ENCODE measurements at places on chromosomes 5 and 9. TPM values are rescaled to one million over a fixed set of nuclear protein-coding genes. Genes with fewer than 3 reads are reported as not detected.

Gene EQTN
- total RNA-seq = 0.37 TPM

Gene FCN2
- not detected for total RNA-seq

Gene TLX3
- total RNA-seq = not detected

Gene DIPK1B
- 4.3 TPM for total RNA-seq

Gene SPINK7
- total RNA-seq = not detected

Gene SLC34A3
- total RNA-seq = 0.12 TPM

Gene TAS2R1
- not detected for total RNA-seq

GRCh38 chr9:126626127-126626925 lies 12.6 kb downstream of the LMX1B start:
- peak overlapping the region; percentile 21 for H3K4me3 ChIP-seq
- no peaks in the 10 kb centered on the region for H3K4me1 ChIP-seq
- H3K27ac ChIP-seq = no peak overlapping the region

DNA sequence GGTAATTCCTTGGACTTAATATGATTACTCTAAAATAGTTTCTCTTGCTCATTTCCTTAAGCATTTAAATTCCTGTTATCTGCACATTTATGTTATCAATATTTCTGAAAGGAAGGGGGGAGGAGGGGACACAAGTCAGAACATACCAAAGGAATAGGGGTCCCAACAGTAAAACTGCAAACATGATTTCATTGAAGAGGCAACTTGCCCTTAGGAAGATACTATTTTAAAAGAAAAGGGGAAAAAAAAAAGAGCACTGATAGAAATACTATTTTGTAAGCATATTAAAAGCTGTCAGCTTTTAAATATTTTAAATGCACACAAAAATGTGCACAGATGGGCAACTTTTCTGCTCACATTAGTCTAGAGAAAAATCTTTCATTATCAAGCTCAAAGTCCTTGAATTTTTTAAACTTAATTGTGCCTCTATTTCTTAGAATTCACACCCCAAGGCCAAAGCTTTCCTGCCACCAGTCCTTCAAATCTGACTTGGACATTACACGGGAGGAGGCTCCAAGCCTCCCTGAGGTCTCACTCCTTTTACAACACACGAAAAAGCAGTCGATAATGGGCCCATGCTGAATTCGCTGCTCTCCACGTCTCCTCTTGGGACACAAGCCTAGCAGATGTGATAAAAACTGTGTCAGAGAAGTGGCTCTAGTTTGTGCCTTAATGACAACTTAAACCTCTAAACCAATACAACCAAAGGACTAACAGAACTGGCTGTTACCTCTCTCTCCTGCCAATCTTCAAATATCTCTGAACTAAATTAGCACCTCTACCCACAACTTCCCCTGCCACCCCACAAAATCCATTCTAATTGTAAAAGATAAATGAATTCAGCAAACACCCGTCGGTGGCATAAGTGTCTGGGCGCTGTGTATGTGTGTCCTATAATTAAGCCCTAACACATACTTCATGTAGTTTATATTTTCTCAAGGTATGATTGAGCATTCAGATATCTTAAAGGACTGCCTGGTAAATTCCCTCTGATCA lies 154.3 kb downstream of the DENND1A start:
- H3K27me3 ChIP-seq = no peaks in the 10 kb centered on the region
- no peaks in the 10 kb centered on the region for H3K36me3 ChIP-seq
- DNase-seq = no peak
- H3K27ac ChIP-seq = no peak overlapping the region
- H3K4me1 ChIP-seq = no peaks in the 10 kb centered on the region
- no peak overlapping the region for H3K4me3 ChIP-seq

GRCh38 chr5:74017112-74017511 lies 391.1 kb downstream of the ARHGEF28 start:
- H3K27me3 ChIP-seq = no peaks in the 10 kb centered on the region
- H3K36me3 ChIP-seq = no peaks in the 10 kb centered on the region
- no peak overlapping the region for H3K27ac ChIP-seq
- H3K4me1 ChIP-seq = no peaks in the 10 kb centered on the region
- H3K4me3 ChIP-seq = no peak overlapping the region

- peaks cover 8% of the 10 kb centered on the region for H3K36me3 ChIP-seq
- H3K4me3 ChIP-seq = no peak overlapping the region
- no peaks in the 10 kb centered on the region for H3K27me3 ChIP-seq
- peaks cover 26% of the 10 kb centered on the region for H3K4me1 ChIP-seq
- peak; percentile 23 for DNase-seq
These were observed 1.2 kb upstream of the NSD1 start for GRCh38 chr5:177132136-177133095.

GRCh38 chr5:150428978-150429377 lies 16.3 kb upstream of the CD74 start:
- H3K4me1 ChIP-seq = no peaks in the 10 kb centered on the region
- no peak for DNase-seq
- H3K4me3 ChIP-seq = no peak overlapping the region
- no peaks in the 10 kb centered on the region for H3K36me3 ChIP-seq
- no peaks in the 10 kb centered on the region for H3K27me3 ChIP-seq

GRCh38 chr5:178690208-178690607 lies 40.3 kb downstream of the ZNF354A start:
- DNase-seq = no peak
- H3K4me3 ChIP-seq = no peak overlapping the region
- H3K36me3 ChIP-seq = no peaks in the 10 kb centered on the region
- no peak overlapping the region for H3K27ac ChIP-seq

- no peaks in the 10 kb centered on the region for H3K27me3 ChIP-seq
- no peak overlapping the region for H3K4me3 ChIP-seq
- no peaks in the 10 kb centered on the region for H3K36me3 ChIP-seq
- DNase-seq = no peak
These were observed 18.7 kb downstream of the PRUNE2 start for GRCh38 chr9:76887003-76887821.

DNA sequence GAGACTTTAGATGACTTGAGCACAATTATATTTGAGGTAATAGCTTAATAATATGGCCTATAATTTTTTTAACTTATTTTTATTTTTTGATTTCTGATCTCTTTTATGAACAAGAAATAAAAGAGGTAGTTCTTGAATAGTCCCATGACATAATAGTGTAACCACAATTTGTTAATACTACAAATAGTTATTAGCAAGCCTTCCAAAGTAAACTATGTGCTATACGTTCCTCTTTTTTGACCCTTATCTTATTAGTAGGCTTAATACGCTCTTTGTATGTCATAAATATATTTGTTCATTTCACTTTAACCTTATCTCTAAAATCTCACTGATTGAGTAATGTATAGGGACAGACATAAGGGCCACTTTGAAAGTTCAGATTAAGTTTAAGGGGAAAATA lies 78.7 kb upstream of the NR4A3 start:
- no peak overlapping the region for H3K4me3 ChIP-seq
- H3K27ac ChIP-seq = no peak overlapping the region
- H3K27me3 ChIP-seq = no peaks in the 10 kb centered on the region
- no peaks in the 10 kb centered on the region for H3K4me1 ChIP-seq
- no peaks in the 10 kb centered on the region for H3K36me3 ChIP-seq

DNA sequence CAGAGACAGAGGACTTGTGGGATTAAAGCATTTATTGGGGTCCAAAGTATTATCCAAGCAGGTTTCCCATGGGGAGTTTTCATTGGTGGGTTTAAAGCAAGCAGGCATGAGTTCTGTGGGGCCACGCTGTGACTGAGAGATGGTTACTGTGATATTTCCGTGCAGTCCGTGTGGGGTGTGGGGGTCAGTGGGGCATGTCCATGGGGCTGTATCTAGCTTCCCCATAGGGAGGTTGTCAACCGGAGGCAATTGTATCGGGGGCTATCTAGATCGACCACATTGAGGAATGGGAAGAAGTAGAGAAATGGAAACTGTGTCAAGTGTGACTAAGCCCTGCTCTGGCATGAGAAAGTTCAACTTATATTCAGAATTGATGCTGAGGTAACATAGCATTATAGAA lies 7.1 kb upstream of the RPS23 start:
- H3K36me3 ChIP-seq = no peaks in the 10 kb centered on the region
- no peak overlapping the region for H3K4me3 ChIP-seq
- H3K27ac ChIP-seq = no peak overlapping the region
- DNase-seq = no peak
- no peaks in the 10 kb centered on the region for H3K4me1 ChIP-seq

DNA sequence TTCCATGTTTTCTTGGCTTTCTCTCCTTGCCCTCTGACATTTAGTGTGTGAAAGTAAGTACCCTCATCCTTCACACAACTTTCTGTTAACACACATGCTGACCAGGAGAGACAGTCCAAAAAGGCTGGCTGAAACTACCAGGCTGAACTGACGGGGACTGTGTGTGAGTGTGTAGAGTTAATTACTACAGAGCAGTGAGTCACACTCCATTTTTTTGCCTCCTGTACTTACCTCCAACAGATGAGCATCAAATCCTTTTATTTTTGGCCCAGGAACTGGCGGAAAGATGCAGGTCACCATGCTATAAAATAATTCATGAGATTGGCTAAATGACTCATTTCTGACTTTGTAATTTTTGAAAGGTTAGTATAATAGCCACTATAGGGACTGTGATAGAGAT lies 20.2 kb upstream of the AGXT2 start:
- H3K27me3 ChIP-seq = no peaks in the 10 kb centered on the region
- H3K36me3 ChIP-seq = no peaks in the 10 kb centered on the region
- no peaks in the 10 kb centered on the region for H3K4me1 ChIP-seq
- DNase-seq = no peak
- no peak overlapping the region for H3K4me3 ChIP-seq

GRCh38 chr5:144201588-144201987 lies 30.9 kb downstream of the KCTD16 start:
- H3K27ac ChIP-seq = no peak overlapping the region
- H3K36me3 ChIP-seq = no peaks in the 10 kb centered on the region
- DNase-seq = no peak
- no peaks in the 10 kb centered on the region for H3K4me1 ChIP-seq
- no peaks in the 10 kb centered on the region for H3K27me3 ChIP-seq

DNA sequence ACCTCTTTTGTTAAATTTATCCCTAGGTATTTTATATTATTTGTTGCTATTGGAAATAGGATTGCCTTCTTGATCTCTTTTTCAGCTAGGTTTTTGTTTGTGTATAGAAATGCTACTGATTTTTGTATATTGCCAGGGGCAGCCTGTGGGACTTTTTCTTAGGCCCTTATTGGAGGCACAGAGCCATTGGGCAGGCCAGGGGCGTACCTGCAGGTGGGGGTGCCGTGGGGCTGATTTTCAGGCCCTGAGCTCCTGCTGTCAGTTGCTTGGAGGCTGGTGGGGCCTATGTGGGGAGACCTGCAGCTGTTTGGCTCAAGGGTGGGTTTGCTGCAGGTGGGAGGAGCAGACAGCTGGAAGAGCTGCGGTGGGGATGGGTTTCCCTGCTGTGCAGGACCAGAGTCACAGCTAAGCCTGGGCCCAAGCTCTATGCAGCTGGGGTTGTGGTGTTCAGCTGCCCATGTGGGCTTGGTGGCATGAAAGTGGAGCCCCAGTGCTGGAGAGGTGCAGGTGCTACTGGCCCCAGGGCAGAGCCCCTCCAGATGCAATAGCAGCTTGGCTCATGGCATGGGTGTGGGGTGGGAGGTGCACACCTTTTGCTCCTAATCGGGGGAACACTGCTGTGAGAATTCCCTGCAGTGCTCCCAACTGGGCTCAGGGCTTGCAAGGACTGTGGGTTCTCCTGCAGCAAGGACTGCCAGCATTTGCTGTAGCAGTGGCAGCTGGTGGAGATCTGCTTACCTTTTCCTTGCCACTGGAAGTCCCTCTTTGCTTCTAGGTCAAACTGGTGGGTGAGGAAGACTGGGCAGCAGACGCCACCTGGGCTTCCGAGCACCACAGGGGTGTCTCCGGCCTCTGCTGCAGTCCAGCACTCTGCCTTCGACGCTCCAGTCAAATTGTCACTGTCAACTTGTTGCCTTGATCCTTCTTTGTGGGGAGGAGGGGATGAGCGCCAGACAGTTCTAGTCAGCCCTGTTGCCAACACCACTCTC lies 7.6 kb upstream of the CLPTM1L start:
- no peaks in the 10 kb centered on the region for H3K4me1 ChIP-seq
- H3K36me3 ChIP-seq = no peaks in the 10 kb centered on the region
- H3K27ac ChIP-seq = no peak overlapping the region
- no peaks in the 10 kb centered on the region for H3K27me3 ChIP-seq

DNA sequence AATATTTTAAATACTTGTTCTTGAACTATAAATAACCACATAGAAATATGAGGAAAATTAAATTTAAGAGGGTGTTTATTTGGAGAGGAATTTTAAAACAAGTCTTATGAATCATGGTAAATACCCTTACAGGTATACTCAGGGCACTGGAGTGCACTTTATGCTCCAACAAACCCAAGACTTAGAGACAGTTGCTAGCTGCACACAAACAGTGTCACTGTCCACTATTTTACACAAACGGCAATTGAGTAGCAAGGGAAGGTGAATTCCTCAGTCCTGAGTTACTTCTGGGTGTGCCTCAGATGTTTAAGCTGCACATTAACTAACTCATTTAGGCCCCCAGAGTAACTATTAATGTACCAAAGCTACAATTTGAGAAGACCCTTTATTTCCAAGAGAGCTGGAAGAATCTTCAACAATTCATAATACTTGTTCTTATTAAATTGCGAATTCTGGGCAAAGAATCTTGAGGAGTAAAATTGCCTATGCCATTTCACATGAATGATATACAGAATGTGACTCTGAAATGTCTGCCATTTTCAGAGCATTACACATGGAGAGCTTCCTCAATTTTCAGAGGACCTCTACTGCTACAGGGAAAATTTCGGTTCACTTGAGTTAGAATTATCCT lies 371.2 kb downstream of the PDE4D start:
- H3K36me3 ChIP-seq = no peaks in the 10 kb centered on the region
- no peaks in the 10 kb centered on the region for H3K4me1 ChIP-seq
- no peaks in the 10 kb centered on the region for H3K27me3 ChIP-seq
- no peak overlapping the region for H3K4me3 ChIP-seq
- no peak for DNase-seq

GRCh38 chr5:106766916-106767315 lies 903.8 kb downstream of the EFNA5 start:
- H3K36me3 ChIP-seq = no peaks in the 10 kb centered on the region
- no peak for DNase-seq
- no peak overlapping the region for H3K4me3 ChIP-seq

GRCh38 chr5:6712577-6713273 lies 507 bp upstream of the TENT4A start:
- H3K36me3 ChIP-seq = no peaks in the 10 kb centered on the region
- DNase-seq = peak; percentile 98
- peak overlapping the region; percentile 96 for H3K27ac ChIP-seq
- H3K4me3 ChIP-seq = peak overlapping the region; percentile 71
- no peaks in the 10 kb centered on the region for H3K27me3 ChIP-seq
